ENCODE measurements at places on chromosomes 4 and X.

DNA sequence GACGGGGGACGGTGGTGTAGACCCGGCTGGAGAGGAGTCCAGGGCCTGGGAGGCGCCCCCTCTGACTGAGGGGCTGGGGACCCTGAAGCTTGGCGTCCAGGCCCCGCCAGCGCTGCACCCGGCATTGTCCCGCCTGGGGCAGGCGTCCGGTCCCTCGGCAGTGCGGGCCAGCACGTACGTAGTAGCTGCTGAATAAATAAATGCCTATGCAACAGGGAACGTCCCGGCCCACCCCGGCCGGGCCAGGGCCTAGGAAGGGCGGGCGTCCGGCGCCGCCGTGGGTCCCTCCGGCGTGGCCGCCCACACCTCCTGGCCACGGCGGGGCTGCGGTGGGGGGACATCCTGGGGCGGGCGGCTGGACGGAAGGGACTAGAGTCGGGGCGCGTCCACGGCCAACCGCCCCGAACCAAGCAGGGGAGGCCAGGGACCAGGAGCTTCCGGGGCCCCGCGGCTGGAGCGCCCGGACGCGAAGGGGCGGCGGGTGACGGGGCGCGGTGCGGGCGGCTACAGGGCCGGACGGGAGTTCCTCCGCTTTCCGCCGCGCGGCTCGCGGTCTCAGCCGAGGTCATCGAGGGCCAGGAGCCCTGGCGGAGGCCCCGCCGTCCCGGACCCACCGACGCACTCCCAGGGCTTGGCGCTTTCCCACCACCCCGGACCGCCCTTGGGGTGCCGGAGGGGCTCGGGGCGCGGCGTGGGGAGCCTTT, 886 bp upstream of the WWC2 start:
- no peak for DNase-seq

- DNase-seq = no peak
These were observed 199.9 kb upstream of the NEIL3 start for GRCh38 chr4:177109769-177110168.

DNA sequence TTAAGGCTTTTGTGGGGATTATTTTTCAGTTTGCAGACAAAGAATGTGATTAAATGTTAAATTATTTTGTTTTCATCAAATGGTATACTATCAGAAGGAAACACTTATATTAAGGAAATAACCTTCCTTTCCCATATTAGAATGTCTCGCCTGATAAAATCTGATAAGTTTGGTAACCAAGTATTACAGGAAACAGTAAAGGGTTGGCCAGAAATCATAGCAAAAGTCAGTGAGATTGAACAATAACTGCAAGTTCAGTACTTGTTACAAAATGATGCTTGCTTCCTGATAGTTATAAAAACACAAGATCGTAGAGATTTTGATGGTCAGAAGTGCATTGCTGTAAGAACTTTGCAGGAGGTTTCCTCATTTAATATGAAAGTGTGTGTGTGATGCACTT, 40.5 kb downstream of the FABP2 start:
- DNase-seq = no peak

- no peak for DNase-seq
These were observed 107.8 kb upstream of the MYOZ2 start for GRCh38 chr4:119027811-119028210.

Measured in NAMALWA (cell line).